Kidney epithelial cell (primary cell): ENCODE measurements at places on chromosomes 3 and 15.

GRCh38 chr3:10790713-10791112 lies 25.3 kb upstream of the SLC6A11 start:
- no peak for DNase-seq

DNA sequence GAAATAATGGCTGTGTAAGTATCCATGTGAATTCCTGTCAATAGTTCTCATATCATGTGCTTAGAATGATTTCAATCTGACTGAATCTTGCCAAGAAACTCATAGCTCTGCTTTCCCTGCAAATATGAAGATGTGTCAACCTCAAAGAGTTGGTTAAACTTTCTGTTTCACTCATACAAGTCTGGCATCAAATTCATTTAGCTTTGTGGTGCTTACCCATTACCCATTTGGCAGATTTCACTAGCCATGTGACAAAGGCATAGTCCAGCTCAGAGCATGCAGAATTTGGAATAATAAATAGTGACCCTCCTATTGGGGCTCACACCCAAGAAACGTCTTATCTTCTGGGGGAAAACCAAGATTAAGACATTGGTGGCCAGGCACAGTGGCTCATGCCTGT lies 256.6 kb upstream of the TPRG1 start:
- no peak for DNase-seq

DNA sequence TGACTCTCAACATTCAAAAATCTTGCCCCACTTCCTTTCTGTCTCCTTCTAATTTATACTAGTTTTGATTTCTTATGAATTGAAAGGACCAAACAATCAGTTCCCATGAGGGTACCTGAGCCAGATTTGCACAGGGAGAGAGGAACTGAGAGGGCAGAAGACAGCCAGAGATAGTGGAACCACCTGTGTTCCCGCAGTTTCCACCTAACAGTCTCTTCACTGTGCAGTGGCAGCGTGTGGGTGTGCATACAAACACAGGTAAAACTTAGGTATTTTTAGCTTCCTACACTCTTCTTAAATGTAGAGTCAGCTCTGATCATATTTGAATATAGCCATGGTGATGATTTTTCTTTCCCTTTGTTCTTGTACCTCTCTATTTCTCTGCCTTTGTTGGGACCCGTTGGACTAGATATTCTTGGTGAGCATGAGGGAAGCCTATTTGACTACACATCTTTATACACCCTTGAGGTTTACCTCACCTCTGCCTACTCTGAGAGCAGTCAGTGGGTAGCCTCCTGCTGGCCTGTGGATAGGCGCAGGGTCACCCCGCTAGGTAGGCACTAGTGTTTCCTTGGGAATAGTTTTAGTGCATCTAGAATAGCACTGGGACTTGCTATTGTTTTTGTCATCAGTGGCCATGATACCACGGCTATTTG lies 58.8 kb downstream of the MAP3K13 start:
- DNase-seq: no peak

- DNase-seq: no peak
Measured at GRCh38 chr3:183182732-183183610, 20.4 kb upstream of the LAMP3 start.

DNA sequence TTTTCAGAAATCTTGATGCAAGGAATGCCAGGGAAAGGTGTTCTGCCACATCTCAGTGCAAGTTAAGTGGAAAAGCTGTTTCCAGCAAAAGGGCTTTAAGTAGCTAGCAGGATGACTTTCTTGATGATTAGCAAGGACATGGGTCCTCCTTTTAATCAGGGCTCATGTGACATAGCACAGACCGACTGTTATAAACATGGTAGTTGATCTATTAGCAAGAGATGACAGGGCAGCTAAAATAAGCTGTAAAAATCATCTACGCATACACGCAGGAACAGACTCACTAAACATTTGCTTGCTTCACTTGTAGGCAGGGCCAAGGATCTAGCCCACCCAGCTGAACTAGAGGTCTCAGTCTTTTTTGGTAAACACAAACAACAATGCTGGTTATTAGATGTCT lies 69.0 kb downstream of the GOLIM4 start:
- DNase-seq: no peak

GRCh38 chr3:155701882-155702465 lies 42.9 kb downstream of the PLCH1 start:
- DNase-seq: peak; percentile 25

- no peak for DNase-seq
Measured at GRCh38 chr15:61459785-61460707, 230.9 kb upstream of the RORA start.

DNA sequence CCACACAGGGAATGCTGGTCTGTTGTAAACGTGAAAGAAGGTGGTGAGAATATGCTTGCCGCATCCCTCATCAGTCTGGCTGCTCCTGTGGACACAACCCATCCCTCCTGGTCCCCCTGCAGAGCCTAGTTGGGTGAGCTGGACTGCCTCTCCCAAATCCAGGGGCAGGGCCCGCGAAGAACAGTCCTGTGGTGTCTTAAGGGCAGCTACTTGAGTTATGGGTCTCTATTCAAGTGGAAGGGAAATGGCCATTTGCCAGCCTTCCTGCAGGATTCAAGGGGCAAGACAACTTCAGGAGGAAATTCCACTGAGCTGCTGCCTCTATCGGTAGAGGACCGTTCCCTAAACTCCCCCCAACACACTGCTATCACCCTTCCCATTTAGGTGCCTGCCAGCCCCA lies 98.9 kb downstream of the IQSEC1 start:
- no peak for DNase-seq

GRCh38 chr3:31402117-31402516 lies 130.6 kb upstream of the STT3B start:
- no peak for DNase-seq

- no peak for DNase-seq
Measured at GRCh38 chr3:58666683-58667082, at the start of gene FAM3D. TSS of gene FAM3D (minus strand) at chr3:58666774. CDS start at chr3:58655563, 11,211 bp downstream.
